Left lobe of liver (tissue), 2 donors: ENCODE measurements at places on chromosomes 13 and 19. TPM values are rescaled to one million over a fixed set of nuclear protein-coding genes. Genes with fewer than 3 reads are reported as not detected.

CNMD gene
- not detected for total RNA-seq

ZNF799 gene
- total RNA-seq: 3.0 TPM

GRCh38 chr13:112161521-112162301, 94.8 kb downstream of the SOX1 start:
- no peak for DNase-seq

DNA sequence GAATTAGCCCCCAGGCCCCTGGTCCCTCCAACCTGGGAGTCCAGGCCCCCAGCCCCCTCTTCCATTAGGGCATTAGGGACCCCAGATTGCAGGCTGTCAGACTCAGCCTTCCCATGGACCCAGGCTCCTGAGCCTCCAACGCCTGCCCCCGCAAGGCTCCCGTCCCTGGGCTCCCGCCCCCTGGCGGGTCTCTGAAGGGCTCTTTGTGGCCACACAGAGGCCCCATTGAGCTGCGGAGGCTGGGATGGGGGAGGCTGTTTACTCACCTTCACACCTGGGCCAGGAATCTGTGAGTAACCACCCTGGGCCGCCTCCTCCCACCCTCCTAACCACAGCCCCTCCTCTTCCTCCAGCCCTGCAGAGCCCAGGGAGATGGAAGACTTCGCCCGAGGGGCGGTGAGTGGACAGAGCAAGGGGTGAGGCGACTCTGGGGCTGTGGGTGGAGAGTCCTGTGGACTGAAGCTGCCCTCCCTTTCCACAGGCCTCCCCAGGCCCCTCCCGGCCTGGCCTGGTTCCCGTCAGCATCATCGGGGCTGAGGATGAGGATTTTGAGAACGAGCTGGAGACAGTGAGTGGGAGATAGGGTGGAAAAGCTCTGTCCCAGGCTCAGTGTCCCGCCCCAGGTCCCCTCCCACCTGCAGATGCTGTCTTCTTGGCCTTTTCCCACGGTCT, 4.9 kb downstream of the ARHGEF1 start:
- no peak for DNase-seq

DNA sequence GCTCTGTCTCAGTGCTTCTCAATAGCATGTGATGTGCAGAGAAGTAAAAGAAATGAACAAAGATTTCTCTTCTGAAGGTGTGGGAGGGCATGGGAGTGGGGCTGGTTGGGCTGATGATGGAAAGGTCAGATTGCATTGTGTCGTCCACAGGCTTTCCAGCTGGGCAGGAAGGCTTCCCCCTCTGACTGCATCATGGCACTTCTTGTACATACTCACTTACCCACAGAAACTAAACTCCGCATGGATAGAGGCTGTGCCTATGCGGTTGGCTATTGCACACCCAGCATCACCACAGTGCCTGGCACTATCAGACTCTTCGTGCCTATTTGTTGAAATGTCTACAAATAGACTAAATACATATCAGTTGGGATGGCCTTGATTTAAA, 24.4 kb upstream of the TNFSF11 start:
- no peak for DNase-seq

DNA sequence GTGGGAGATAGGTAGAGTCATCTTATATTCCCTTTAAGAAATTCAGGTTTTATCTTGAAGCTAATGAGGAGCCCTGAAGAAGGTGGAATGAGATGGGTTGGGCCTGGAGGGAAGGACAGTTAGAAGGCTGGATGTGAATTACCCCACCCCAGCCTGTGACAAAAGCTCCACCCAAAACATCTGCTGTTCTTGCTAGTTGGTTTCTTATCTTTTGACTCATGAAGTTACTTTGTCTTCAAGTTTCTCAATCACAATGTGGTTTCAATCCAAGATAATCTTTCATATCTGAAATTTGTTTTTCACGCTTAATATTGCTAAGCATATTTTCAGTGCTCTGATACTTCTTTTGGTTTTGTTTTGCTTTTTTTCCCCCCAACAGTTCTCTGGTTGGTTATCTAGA, 38.3 kb upstream of the HMGB1 start:
- DNase-seq: no peak

DNA sequence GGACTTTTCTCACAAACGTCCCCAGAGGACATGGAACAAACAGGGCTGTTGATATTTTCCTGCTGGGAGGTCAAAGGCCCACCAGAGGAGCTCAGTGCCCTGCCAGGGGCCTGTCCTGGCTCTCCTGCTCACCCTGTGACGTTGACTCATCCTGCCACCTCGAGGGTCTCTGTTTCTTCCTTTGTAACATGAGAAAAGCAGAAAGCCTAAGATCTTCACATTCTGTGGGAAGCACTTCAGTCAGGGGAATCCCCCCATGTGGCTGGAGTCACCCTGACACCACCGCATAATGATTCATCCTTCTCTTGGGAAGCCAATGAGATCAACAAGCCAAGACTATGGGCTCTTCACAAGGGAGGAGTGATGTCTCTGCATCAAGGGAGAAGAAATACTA, 147.9 kb downstream of the KATNAL1 start:
- no peak for DNase-seq

DNA sequence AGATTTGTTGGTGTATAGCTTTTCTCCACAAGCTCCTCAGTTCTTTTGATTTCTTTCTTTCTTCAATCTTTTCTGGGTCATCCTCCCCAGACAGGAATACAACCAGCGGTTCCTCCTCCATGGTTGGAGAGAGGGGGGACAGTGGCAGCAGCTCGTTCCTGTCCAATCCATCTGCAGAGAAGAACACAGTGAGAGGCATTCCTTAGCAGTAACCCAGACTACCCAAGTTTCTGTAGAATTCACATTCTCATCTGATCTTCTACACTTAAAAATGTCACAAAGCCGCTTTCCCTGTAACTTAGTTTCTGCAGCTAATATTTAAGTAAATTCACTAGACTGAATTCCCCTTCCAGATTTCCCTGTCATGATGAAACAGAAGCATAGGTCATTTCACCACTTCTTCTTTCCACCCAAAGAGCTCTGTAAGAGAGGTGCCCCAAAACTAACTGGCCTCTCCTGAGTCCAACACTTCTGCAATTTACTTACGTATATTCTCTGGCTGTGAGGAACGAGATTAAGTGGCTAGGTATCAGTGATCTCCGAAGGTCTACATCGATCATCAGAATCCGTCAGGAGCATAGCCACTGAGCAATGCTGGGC, 171.9 kb downstream of the TBC1D4 start:
- DNase-seq: no peak

DNA sequence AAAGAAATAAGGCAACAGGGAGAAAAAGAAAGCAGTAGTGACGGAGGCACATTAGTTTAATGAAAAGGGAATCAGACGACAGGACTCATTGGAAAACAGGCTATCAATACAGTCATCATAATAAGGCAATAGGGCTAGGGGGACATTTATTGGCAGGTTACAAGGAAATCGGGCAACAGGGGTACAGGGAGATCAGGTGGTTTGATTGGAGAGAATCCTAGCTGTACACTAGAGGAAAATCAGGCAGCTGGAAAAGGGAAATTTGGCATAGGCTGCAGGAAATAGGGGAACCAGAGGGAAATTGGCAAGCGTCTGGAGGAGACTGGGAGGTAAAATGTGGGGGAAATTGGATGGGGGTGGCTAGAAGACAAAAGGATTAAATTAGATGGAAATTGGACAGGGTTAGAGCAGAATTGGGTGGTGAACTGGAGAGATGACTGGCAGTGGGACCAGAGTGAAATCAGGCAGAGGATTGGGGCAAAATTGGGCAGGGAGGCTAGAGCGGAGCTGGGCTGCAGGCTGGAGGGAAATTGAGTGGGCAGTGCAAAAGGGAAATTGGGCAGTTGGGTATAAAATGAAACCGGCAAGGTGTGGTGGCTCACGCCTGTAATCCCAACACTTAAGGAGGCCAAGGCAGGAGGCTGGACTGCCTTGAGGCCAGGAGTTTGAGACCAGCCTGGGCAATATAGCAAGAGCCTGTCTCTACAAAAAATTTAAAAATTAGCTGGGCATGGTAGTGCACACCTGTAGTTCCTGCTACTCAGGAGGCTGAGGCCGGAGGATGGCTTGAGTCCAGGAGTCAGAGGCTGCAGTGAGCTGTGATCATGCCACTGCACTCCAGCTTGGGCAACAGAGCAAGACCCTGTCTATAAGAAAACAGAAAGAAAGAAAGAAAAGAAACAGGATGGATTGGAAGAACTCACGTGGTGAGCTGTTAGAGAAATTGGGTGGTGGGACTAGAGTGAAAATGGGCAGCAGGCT, 7.4 kb downstream of the LRFN3 start:
- no peak for DNase-seq
